ENCODE measurements at places on chromosomes 1 and 21.

- no peak for DNase-seq
Observed at GRCh38 chr1:55786396-55786795, 571.2 kb upstream of the USP24 start.

DNA sequence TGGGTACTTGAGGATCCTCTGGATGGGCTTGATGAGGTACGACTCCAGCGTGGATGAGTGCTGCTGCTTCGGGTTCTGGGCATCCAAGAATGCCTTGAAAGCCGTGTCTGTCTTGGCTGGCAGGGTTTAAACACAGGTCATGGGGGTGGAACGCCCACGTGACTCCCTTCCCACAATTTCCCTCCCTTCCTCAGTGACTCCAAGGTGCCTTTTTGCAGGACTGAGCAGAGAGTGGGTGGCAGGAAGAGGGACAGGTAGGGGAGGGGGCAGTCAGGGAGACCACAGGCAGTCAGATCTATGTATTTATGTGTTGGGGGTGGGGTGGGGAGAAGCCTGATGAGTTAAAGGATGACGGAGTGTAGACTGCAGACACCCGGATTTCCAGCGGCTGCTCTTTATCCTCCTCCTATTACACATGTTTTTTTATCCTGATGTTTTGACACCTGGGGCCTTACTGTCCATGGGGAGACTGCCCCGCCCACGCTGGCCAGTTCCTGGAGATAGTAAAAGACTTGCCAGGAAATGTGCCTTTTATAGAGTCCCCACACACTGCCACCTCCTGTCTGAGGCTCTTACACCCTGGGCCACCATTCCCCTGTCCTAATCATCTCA, 103.2 kb upstream of the KRTAP19-8 start:
- no peak for DNase-seq

GRCh38 chr1:30415171-30415940, 308.0 kb downstream of the MATN1 start:
- DNase-seq: no peak

GRCh38 chr1:188386666-188387065, 1557.9 kb downstream of the PLA2G4A start:
- no peak for DNase-seq

- DNase-seq: no peak
Observed at GRCh38 chr1:165773324-165773965, 4.8 kb upstream of the TMCO1 start.

GRCh38 chr1:3590951-3591865, 20.1 kb downstream of the MEGF6 start:
- DNase-seq: no peak

DNA sequence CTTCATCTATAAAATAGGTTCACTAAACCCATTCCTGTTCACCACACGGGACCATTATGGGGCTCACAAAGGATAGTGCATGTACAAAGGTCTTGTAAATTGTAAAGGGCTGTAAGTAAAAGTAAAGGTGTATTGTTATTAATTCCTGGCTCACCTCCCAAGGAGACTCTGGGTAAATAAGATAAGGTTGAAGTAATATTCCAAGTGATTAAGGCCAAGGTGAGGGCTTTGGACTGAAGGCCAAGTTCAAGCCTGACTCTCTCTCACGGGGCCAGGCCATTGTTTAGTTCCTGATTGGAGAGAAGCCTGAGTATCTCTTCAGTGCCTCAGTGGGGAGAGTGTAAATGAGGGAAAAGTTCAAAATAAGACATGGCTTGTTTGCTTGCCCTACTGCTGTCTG, 19.5 kb upstream of the ZFYVE9 start:
- DNase-seq: no peak

- no peak for DNase-seq
Observed at GRCh38 chr1:182851825-182852224, 12.7 kb downstream of the DHX9 start.

GRCh38 chr1:11951901-11952300, 17.4 kb downstream of the PLOD1 start:
- no peak for DNase-seq

DNA sequence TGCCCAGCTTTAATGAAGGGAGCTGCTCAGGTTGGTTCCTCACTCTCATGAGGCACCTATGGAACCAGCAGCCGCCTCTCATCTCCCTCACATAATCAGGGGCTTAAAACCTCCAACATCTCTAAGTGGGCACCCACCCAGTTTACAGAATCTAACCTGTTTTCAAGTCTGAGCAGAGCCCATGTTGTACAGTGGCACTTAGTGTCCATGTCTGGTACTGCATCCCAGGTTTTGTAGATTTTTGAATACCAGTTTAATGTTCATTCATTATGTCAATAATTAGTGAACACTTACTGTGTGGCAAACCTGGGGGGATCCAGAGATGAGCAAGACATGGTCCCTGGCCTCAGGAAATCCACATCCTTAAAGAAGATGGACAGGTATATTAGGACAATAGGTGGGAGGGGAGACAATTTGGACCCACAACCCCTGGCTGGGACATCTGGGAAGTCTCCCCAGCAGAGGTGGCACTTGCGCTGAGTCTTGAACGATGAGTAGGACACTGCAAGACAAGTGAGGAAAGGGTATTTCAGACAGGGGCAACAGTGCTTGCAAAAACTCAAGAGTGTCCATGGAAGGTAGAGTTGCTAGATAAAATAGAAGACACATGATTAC, 83.3 kb downstream of the LACTBL1 start:
- DNase-seq: no peak

GRCh38 chr1:57017717-57018116, 51.9 kb upstream of the C8B start:
- no peak for DNase-seq

DNA sequence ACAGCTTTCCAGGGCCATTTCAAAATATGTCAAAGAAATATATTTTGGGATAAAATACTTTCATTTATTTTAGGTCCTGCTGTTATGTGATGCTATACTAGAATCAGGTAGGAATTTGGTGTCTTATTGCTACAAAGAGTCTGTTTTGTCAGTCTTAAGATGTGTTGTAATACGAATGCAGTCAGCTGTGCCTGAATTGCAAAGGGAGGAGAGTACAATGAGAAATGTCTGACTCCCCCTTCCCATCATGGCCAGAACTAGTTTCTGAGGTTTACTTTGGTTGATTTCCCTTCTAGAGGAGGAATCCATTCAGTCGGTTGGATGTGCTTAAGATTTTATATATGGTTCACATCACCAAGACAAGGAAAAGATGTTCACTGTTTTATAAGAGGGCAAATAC, 75.7 kb upstream of the TNFSF18 start:
- no peak for DNase-seq

GRCh38 chr21:16323596-16323995, 593.8 kb downstream of the USP25 start:
- DNase-seq: no peak

- no peak for DNase-seq
Observed at GRCh38 chr1:91402023-91402422, 2.6 kb downstream of the HFM1 start.

- DNase-seq: no peak
Observed at GRCh38 chr21:27513016-27513415, 546.1 kb upstream of the ADAMTS5 start.

GRCh38 chr1:198656500-198656932, 17.7 kb downstream of the PTPRC start:
- no peak for DNase-seq

GRCh38 chr1:3369446-3370076, 84.9 kb upstream of the ARHGEF16 start:
- DNase-seq: no peak

GRCh38 chr1:10606064-10606463, 131.3 kb downstream of the PEX14 start:
- DNase-seq: no peak

- DNase-seq: no peak
Observed at GRCh38 chr1:226977643-226978431, 37.7 kb downstream of the COQ8A start.

DNA sequence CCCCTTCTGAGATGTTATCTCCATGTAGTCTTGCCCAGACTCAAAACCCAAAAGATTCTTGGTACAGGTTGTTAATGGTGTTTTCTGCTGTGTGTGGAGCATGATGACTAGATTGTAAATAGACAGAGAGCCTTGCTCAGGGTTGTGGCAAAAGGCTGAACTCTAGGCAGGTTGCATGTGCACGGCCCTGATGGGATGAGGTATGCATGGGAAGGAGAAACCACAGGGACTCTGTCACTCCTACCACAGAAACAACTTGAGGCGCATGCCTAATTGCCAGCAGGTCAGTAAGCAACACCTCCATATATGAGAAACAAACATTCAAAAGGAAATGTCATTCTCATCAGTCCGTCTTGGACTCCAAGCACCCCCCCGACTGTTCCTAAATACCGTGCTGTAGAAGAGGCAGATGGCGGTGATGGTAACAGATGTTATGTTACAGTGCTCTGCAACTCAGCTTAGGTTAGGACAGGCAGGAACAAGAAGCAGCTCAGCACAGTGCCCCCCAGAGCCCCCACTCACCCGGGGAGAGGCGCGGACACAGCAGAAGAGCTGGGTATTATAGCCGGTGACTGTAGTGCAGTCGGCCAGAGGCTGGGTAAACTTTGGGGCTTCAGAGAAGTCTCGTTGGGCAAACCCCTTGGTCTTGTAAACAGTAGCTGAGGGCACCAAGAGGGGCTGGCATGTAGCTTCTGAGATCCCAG, 10.9 kb downstream of the MYBPHL start:
- no peak for DNase-seq

DNA sequence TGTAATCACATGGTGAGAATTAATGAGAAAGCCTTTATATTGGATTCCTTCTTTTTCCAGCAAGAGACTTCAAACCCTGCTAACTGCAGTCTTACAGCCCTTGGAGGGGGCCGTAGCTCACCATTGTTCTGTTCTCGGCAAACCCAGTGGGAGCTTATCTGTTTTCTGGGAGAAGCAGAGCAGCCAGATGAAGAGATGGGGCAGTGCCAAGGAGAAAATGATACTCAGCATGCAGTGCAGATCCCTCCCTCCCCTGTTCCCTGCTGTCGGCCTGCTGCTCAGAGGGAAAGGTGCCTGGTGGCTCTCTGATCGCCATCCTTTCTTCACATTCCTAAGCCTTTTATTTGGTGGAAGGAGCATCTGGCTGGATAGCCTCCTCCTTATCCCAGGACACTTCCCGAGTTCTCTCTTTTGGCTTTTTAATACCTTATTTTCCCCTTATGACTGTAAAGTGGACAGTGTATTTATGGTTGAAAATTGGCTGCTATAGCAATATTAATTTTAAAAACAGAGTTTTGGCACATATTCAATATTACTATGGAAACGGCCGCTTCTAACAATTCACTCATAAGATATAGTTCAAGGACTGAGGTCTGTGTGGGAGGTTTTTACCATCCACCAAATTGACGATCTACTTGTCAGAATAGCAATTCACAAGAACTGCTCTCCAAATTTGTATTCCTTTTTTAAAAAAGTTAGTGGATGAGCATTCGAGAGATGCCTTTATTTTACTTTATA, 203.4 kb downstream of the CRB1 start:
- DNase-seq: no peak

DNA sequence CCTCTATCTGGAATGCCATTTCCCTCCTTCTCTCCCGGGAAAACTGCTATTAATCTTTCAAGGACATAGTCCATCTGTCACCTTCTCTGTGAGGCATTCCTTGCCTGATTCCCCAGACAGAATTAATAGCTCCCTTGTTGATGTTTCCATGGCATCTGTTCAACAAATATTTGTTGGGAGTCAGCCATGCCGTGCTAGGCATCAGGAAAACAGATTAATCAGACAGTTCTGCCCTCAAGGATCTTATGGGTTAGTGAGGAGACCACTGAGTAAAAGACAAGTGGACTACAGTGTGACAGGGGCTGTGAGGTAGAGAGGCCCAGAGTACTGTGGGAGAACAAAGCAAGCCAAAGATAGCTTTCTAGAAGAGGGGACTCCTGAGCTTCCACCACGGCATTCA, 11.4 kb upstream of the MAGOH start:
- no peak for DNase-seq

DNA sequence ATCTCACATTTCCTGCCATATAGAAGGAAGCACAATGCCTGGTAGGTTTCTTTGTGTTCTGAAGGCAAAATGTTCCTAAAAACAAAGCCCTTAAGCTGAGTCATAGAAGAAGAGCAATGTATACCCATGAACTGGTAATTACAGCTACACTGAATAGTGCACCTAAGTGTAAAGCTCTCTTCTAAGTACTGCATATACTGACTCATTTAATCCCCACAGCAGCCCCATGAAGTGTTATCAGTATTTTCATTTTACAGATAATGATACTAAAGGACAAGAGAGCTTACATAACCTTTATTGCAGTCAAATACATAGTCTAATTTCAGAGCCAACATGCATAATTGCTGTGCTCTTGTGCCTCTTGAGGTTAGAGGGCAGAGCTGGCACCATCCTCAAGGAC, 239.9 kb downstream of the DPYD start:
- DNase-seq: no peak

GRCh38 chr21:26112127-26112742, 58.3 kb downstream of the APP start:
- no peak for DNase-seq

DNA sequence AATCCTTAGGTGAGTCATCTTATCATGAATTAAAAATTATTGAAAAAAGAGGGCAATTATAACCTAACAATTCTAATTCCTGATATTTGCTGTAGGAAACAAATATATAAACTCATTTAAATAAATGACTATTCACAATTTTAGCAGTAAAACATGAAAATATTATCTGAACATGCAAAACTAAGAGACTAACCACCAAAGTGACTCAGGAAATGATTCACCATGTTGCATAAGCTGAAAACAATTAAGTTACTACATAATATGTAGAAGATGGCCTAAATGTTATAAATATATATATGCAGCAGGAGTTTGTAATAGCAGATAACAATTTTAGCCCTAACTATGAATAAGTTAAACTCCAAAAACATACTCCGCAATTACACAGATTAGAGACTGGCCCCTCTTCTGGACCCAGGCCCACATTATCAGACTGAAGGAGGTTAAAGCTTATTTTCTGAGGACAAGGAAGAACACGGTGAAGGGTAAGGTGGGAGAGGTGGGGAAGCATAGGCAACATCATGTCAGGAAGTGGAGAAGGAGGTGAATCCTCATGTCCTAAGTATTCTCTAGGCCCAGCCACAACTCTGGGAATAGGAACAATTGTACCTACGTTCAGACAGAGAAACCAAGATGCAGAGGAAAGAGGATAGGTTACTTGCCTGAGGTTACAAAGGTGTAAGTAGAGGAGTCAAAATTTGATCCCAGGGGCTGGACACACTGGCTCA, 15.6 kb upstream of the AIM2 start:
- DNase-seq: no peak

- DNase-seq: no peak
Observed at GRCh38 chr1:78420181-78420580, 70.6 kb upstream of the PTGFR start.

DNA sequence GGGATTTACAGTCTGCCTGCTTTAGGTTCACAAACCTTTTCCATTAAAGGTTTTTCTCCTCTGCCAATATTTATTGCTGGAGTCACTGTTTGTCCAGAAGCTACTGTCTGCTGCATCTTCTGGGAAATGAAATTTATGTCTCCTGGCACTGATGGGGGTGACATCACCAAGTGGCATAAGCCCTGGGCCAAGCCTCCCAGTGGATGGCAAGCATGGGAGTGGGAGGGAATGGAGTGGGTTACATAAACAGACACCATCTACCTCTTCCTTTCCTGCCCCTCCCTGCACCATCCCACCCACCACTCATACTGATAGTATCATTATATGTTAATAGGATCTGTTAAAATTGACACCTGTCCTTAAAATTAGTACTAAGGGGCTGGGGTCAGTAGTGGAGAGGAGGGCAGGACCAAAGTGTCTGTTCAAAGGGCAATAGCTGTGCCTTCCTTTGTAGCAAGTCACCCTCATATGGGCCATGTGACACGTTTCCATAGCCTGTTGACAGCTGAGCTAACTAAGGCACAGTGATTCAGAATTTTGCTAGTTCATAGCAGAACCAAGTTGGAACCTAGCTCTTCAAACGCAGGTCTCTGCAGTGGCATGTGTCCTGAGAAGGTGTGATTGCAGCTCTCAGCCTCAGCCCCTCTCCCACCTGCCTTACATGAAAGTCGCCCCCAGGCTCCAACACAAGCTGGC, 71.0 kb downstream of the MAB21L3 start:
- DNase-seq: no peak

Measured in nucleus accumbens (tissue), 56 donors.